ENCODE measurements at places on chromosomes 1 and 21.
A peak's percentile ranks its signal among the peaks of the same experiment; 100 is the strongest.

- DNase-seq = no peak
Observed at GRCh38 chr1:86990826-86991225, 76.4 kb downstream of the HS2ST1 start.

DNA sequence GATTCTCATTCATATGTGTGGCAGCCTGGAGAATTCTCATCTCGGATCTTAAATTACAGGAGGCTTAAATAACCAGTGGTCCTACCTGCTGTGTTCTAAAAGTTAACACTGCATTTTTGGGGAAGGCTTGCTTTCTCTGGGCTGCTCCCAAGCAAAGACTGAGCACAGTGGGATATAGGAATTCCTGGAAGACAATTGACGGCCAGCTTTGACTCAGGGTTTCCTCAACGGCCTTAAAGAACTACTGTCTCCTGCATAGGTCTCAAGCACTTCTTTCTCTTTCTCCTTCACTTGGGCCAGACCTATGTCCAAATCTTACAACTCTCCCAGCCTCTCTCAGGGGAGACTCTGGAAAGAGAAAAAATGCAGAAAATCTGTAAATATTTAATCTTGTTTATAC lies 1.0 kb upstream of the KRTAP13-3 start:
- no peak for DNase-seq

DNA sequence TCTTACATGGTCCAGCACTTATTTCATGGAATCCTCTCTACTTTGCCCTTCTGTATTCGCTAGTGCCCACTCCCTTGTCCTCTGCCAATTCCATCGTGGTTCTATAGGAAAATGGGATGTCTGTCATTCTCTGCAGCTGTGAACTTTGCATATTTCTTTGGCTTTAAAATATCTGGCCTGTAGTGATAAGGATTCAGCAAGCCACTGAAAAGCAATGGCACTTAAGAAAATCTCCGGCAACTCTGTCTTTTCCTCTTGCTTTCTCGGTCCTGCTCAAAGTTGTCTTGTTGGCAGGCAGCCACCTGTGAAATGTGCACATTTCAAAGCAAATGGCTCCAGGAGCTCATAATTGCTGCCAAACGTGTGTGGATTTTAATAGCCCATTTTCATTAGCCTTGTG lies 91.8 kb downstream of the CHD1L start:
- DNase-seq = peak; percentile 66

GRCh38 chr1:200634261-200635122 lies 13.9 kb upstream of the KIF14 start:
- no peak for DNase-seq

DNA sequence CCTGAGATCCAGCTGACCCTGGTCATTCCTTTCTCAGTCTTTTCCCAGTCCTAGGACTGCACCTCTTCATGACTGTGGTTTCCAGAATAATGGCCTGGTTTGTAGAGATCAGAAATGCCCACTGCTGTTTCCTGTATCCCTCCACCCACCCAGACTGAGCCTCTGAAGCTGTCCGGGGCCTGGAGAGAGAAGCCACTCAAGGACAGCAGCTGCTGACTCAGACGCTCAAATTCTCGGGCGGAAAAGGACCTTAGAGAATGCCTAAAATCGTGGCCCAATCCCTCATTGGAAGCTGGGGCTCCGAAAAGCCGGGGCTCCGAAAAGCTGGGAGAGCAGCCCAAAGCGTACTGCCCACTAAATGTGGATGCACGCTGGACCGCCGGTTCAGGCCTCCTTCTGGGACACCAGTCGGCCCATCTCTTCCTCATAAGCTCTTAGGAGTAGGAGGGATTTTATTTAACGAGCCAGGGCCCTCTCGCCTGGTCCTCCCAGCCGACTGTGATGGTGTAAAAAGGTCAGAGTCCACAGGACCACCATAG lies 7.8 kb upstream of the GPR61 start:
- DNase-seq = no peak

- DNase-seq = no peak
Observed at GRCh38 chr1:165350840-165351239, 5.7 kb downstream of the LMX1A start.

DNA sequence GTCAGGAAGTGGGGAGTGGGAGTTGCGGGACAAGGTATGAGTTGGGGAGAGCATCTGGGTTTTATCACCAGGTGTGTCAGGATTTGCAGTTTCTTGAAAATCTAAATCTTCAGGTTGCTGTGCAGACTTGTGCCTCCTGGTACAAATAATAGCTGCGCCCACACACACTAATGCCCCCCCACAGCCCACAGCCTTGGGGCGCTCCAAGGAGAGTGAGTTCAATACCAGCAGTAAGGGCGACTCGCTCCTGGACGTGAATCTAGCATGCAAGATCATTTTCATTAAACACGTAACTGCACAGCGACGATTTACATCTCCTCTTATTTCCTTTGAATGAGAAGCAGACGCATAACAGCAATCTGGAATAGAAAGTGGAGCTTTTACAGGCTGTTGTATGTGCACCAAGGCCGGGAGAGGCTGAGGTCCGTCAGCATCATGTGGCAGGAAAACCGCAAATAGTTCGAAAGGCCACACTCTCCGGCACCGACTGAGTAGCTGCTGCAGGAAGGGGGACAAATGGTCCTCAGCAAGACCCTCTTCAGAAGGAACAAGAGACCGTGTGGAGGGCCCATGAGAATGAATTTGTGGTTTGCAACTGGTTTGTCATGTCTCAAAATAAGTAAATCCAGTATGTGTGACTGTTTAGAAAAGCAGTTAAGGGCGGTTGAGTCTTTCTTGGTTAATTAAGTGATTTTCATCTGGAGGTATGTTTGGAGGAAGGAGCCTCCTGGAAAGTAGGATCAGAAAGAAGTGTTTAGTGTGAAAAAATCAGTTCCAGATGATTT lies 439.5 kb downstream of the SMYD3 start:
- DNase-seq = no peak

GRCh38 chr1:154955718-154956543 lies at the start of gene PBXIP1:
Gene PBXIP1, minus strand, starts transcription at chr1:154956099. Its CDS starts 2,378 bp downstream, at chr1:154953721.
- peak; percentile 67 for DNase-seq

- no peak for DNase-seq
Observed at GRCh38 chr1:15214527-15214926, 32.5 kb upstream of the FHAD1 start.

DNA sequence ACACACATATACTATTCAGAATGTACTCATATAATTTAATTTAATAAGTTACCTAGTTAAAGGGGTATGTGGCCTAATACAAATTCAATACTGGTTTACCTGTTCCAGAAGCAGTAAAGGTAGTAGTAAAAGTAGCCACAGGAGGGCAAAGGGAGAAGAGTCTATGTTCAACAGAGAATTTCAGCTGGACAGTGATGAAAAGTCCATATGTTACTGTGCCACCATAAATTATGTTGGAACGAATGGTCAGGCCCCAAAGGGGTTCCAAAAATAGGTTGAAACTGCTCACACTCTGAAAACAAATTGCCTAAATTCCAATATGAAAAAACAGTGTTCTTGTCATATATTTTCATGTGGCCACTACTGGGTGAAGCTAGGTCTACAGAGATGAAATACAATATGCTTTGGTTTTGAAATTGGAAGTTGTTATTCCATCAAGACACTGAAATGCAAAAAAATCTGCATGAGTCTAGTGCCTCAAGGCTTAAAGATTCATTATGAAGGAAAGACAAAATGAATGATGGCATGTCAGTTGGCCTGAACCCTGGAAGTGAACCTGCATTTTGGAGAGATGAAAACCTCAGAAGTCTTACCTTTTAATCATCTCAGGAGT lies 78.4 kb downstream of the GPATCH2 start:
- DNase-seq = no peak
